Metanephros (tissue), 2 donors: ENCODE measurements at places on chromosomes 12 and 14. TPM values are rescaled to one million over a fixed set of nuclear protein-coding genes. Genes with fewer than 3 reads are reported as not detected.

DCAF4 gene
- total RNA-seq = 18.1 TPM

PEX5 gene
- total RNA-seq = 39.7 TPM

PIWIL1 gene
- total RNA-seq = 0.35 TPM

SLC16A7 gene
- 29.4 TPM for total RNA-seq

HOXC11 gene
- total RNA-seq = 1.5 TPM

SRRM4 gene
- 0.06 TPM for total RNA-seq

OTX2 gene
- 0.23 TPM for total RNA-seq

TMEM30B gene
- 14.3 TPM for total RNA-seq

FRMD6 gene
- total RNA-seq = 40.8 TPM

KRT73 gene
- total RNA-seq = not detected

TPH2 gene
- total RNA-seq = not detected

C12orf60 gene
- 2.7 TPM for total RNA-seq

SERPINA9 gene
- not detected for total RNA-seq

PRH2 gene
- 0.70 TPM for total RNA-seq

OASL gene
- total RNA-seq = 0.70 TPM

PCK2 gene
- total RNA-seq = 26.3 TPM

GALNT4 gene
- 12.3 TPM for total RNA-seq

ANKS1B gene
- 8.7 TPM for total RNA-seq

CCDC85C gene
- 11.3 TPM for total RNA-seq

ZNF891 gene
- total RNA-seq = 4.4 TPM

TAS2R9 gene
- total RNA-seq = not detected

LGALS3 gene
- 41.8 TPM for total RNA-seq

GAS2L3 gene
- 18.5 TPM for total RNA-seq

COA8 gene
- 31.2 TPM for total RNA-seq

TRHDE gene
- 40.1 TPM for total RNA-seq

DLK1 gene
- total RNA-seq = 170 TPM

OR6C6 gene
- total RNA-seq = not detected

CPNE6 gene
- not detected for total RNA-seq

KRT80 gene
- total RNA-seq = 0.70 TPM

HSPB8 gene
- 24.4 TPM for total RNA-seq

CLMN gene
- 34.1 TPM for total RNA-seq

TBC1D30 gene
- total RNA-seq = 9.5 TPM

ERG28 gene
- total RNA-seq = 9.8 TPM

CSRP2 gene
- total RNA-seq = 55.2 TPM

AACS gene
- 28.5 TPM for total RNA-seq

PRIMA1 gene
- total RNA-seq = 0.41 TPM

EEF1AKMT3 gene
- 11.1 TPM for total RNA-seq

DEPDC4 gene
- total RNA-seq = 5.1 TPM

ALKBH1 gene
- 9.1 TPM for total RNA-seq

DEGS2 gene
- total RNA-seq = 11.5 TPM

MPHOSPH9 gene
- total RNA-seq = 62.6 TPM

DTX3 gene
- 44.4 TPM for total RNA-seq

GPR137C gene
- total RNA-seq = 5.5 TPM

ARF6 gene
- total RNA-seq = 63.1 TPM

RASAL1 gene
- total RNA-seq = 15.1 TPM

ADAMTS20 gene
- 0.53 TPM for total RNA-seq

AVPR1A gene
- 38.7 TPM for total RNA-seq

FGF23 gene
- total RNA-seq = 0.06 TPM

PDE6H gene
- total RNA-seq = not detected

CACNA2D4 gene
- total RNA-seq = 2.6 TPM

SLC7A7 gene
- 33.2 TPM for total RNA-seq

KDM2B gene
- 61.8 TPM for total RNA-seq

RNASE1 gene
- 198 TPM for total RNA-seq

CISTR gene
- not detected for total RNA-seq

LRFN5 gene
- 15.5 TPM for total RNA-seq
